Activated T-cell treated with anti-CD3 and anti-CD28 coated beads, Interleukin-2, amount 50 U/mL, for 72 hours (primary cell): ENCODE measurements at places on chromosomes 11 and 22.

- no peak for DNase-seq
These were observed 8.2 kb upstream of the PC start for GRCh38 chr11:66966351-66966750.

DNA sequence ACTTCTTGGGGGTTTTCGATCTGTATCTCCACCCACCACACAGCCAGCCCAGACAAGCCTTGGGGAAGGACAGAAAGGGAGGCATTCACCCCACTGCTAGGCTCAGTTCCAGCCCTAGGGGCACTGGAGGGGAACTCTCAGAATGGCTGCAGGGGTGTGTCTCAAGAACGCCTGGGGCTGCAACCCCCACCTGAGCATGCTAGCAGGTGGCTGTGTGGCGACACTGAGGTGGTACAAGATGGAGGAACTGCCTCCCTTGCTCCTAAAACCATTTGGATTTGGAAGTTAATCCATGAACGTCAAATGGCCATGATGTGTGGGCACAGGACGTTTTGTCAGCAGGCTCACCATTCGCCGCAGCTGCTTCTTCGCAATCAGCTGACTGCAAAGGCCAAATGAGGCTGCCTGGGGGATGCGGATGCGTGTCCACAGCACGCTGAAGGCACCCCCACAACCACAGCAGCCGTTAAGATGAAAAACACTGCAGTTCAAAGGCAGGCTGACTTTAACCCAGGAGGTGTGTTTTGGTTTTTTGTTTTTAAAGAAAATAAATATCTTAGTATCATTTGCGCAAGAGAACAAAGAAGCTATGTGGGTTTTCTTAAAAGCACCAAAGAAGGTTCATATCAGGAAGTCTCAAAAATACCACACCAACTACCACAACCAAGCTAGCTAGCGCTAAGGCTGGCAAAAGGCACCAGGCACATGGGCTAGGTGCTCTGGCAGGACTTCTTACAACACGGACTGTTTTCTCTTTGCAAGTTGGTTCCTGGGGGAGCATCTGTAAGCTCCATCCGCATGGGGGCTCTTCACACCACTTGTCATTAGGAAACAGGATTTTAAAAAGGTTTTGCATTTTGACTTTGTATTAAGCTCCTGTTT is 22.2 kb upstream of the NAP1L4 start:
- peak; percentile 88 for DNase-seq

GRCh38 chr11:14320020-14320419 is 39.0 kb downstream of the RRAS2 start:
- no peak for DNase-seq

- no peak for DNase-seq
These were observed 1293.2 kb downstream of the BRD1 start for GRCh38 chr22:48534395-48534958.
